ENCODE measurements at places on chromosomes 7 and 10. TPM values are rescaled to one million over a fixed set of nuclear protein-coding genes. Genes with fewer than 3 reads are reported as not detected.

The SCD gene
- 20.9 TPM for polyA plus RNA-seq

The RAMP3 gene
- 0.86 TPM for polyA plus RNA-seq

The CDK6 gene
- polyA plus RNA-seq: 1.6 TPM

The ADRB1 gene
- 0.91 TPM for polyA plus RNA-seq

The ZP3 gene
- not detected for polyA plus RNA-seq

The ANXA8L1 gene
- not detected for polyA plus RNA-seq

The ADAMTS14 gene
- polyA plus RNA-seq: not detected
